ENCODE measurements at places on chromosomes 13 and 19. TPM values are rescaled to one million over a fixed set of nuclear protein-coding genes. Genes with fewer than 3 reads are reported as not detected.

DNA sequence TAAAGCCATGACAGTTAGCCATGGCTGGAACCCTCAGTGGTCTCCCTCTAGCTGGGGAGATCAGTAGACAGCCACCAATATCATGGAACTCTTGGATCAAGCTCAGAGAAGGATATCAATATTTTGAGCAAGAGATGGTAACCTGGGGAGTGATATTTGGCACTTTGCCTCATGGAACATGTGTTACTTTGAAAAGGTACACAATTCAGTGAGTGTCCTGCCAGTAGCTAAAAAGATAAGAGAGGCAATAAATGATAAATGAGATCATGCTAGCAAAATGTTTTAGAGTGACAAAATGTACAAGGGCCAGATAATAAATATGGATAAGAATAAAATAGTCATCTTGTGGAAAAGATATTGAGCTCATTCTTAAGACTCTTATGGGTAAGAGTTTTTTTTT, 1618.7 kb downstream of the OLFM4 start:
- DNase-seq, result no peak
- H3K27ac ChIP-seq, result no peak overlapping the region
- H3K4me1 ChIP-seq, result no peaks in the 10 kb centered on the region
- no peaks in the 10 kb centered on the region for H3K27me3 ChIP-seq
- H3K4me3 ChIP-seq, result no peak overlapping the region

- H3K4me1 ChIP-seq, result peaks cover 23% of the 10 kb centered on the region
- H3K36me3 ChIP-seq, result no peaks in the 10 kb centered on the region
- peak overlapping the region; percentile 79 for H3K27ac ChIP-seq
- H3K4me3 ChIP-seq, result peak overlapping the region; percentile 40
Measured at GRCh38 chr13:80131204-80131603, 209.7 kb downstream of the SPRY2 start.

- no peak overlapping the region for H3K27ac ChIP-seq
- no peaks in the 10 kb centered on the region for H3K36me3 ChIP-seq
- H3K27me3 ChIP-seq, result no peaks in the 10 kb centered on the region
- H3K4me3 ChIP-seq, result no peak overlapping the region
- DNase-seq, result no peak
- no peaks in the 10 kb centered on the region for H3K4me1 ChIP-seq
Measured at GRCh38 chr13:65336916-65337315, 1893.2 kb downstream of the PCDH9 start.

Gene CGB5
- total RNA-seq, result not detected

GRCh38 chr13:77913003-77913402, 5.6 kb downstream of the EDNRB start:
- no peaks in the 10 kb centered on the region for H3K36me3 ChIP-seq
- DNase-seq, result no peak
- H3K27me3 ChIP-seq, result no peaks in the 10 kb centered on the region
- no peak overlapping the region for H3K27ac ChIP-seq
- H3K4me1 ChIP-seq, result no peaks in the 10 kb centered on the region
- H3K4me3 ChIP-seq, result peak overlapping the region; percentile 15

Measured in upper lobe of right lung (tissue), 1 donor.